ENCODE measurements at places on chromosomes 16 and 17.

GRCh38 chr16:31179747-31180459 lies at the start of gene FUS:
FUS (plus strand) TSS chr16:31180139; CDS start chr16:31180215, 76 bp downstream.
- peak; percentile 54 for DNase-seq

GRCh38 chr16:87407511-87408112 lies 15.5 kb downstream of the MAP1LC3B start:
- DNase-seq: no peak

DNA sequence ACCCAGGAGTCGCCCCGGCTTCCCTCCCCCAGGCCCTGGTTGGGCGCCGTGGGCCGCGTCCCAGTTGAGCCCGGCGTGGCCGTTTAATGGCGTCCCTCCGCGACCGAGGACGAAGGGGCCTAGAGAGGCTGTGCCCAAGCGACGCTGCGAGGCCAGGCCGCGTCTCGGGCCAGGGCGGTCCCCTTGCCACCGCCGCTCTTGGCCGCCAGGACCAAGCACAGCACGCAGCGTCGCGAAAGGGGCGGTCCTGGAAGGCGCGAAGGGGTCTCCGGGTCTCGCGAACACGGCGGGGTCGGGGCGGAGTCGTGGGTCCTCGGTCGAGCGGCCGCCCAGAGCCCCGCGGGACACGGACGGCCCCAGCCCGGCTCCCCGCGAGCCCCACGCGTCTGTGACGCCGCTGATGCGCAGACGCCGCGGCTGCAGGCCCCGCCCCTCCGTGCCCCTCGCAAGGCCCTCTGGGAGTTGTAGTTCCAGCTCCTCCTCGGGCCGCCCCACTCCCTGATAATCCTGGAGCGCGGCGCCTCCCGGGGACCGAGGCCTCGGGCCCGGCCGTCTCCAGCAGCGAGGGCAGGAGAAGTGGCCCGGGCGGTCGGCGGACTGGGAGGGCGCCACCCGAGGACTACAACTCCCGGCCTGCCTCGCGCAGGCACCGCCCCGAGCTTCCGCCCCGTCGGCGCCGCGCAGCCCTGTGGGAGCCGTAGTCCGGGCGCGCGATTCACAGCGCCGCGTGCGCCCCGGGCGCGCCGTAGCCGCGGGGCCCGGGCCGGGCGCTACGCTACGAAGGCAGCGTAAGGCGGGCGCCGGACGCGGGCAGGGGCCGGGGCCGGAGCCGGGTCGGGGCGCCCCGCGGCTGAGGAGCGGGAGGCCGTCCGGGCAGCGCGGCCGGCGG lies at the start of gene CAPN15:
TSS of gene CAPN15 (plus strand) at position 698 of the 889 bp plus-strand sequence. CDS start 19,127 bp downstream, outside the sequence.
- DNase-seq: peak; percentile 44

DNA sequence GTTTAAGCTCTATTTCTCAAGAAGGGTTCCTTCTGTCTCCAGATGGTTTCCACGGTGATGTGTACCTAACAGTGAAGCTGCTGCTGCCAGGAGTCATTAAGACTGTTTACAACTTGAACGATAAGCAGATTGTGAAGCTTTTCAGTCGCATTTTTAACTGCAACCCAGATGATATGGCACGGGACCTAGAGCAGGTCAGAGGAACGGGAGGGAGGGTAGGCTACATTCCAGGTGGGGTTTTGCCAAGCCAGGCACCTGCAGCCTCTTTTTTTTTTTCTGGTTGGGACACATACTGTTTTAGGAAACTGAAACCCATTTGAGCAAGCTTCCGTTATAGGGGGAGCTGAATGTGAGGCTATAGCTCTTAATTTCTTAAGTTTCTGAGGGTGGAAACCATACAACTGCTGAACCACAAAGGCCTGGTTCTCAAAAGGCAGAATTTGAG lies 10.6 kb downstream of the LIG3 start:
- DNase-seq: no peak

GRCh38 chr16:47460711-47461597 lies at the start of the genes ITFG1 and PHKB:
ITFG1 (minus strand) TSS chr16:47461063; CDS start chr16:47461045, 18 bp downstream.
PHKB (plus strand) TSS chr16:47461331; CDS start chr16:47461351, 20 bp downstream.
- peak; percentile 60 for DNase-seq

GRCh38 chr17:63764716-63765115 lies 8.7 kb downstream of the CCDC47 start:
- DNase-seq: no peak

- DNase-seq: no peak
Measured at GRCh38 chr17:59002848-59003247, 103.8 kb downstream of the TRIM37 start.

DNA sequence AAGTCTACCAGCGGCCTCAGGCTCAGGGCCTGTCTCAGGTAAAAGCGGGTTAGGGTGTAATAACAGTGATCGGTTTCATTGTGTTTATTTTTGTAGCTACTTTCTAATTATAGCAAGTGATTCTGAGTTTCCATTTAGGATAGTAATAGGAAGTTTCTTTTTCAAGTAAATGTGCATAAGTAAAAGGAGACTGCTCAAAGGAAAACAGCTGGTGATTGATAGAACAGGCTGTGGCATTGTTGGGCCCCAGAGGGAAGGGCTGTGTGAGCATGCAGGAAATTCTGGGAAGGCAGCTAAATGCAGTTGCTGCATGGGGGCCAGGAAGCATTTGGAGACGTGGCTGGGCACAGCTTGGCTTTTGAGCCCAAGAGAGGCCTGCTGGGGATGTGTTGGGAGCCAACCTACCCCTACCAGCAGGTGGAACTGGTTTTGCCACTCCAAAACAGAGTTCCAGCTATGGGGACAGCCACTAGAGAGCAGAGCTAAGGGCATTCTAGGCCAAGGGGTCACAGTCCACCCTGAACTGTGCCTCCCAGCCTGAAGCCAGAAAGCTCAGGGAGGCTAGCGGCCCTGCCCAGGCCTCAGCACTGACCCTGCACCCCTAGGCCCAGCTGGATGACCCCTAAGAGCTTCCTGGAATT lies 12.6 kb downstream of the SNX20 start:
- DNase-seq: no peak

DNA sequence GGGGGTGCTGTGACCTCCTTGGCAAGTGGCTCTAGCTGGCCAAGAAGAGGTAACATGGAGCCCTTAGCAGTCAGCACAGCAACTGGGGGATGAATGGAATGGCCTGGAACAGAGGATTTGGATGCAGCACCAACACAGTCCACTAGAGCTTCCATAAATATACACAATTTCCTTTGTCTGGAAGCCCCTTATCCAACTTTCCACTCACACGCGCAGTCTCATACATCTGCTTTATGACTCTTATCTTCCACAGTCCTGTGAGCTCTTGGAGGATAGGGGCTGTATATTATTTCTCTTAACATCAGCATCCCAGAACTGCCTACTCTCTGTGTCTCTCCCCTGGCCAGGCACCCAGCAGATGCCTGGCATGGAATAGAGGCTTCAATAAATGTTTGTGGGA lies 235.6 kb upstream of the MAF start:
- DNase-seq: no peak

GRCh38 chr17:41559548-41559947 lies 12.3 kb downstream of the KRT9 start:
- no peak for DNase-seq

DNA sequence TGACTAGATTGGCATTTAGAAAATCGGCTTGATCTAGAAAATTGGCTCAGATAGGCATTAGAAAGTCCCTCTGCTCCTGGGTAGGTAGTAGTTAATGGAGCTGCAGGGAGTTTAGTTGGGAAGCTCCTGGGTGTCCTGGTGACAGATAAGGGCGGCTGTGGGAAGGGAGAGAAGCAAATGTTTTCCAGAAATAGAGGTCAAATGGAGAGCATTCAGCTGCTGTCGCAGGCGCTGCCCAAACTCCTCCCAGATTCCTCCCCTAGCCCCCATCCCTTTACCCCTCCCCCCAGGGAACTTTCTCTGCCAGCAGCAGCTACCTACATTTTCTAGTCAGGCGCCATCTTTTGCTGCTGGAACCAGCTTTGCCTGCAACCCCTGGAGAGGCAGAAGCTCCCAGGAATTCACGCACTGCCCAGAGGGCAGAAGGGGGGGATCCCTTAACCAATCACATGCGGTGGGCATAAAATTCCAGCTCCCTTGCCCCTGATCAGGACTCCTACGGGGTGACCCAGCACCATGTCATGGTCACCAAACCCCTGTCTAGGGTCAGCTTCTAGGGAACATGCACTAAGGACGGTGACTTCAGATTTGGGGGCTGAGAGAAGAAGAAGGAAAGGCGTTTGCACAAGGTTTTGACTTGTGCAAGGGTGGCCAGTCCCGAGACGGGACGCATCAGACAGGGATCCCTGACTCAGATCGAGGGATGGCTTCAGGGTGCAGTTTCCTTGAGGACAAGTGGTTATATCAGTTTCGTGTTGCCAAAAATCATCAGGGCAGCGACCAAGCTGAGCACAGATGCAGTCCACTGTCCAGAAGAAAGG lies 43.8 kb downstream of the SOCS1 start:
- DNase-seq: no peak

DNA sequence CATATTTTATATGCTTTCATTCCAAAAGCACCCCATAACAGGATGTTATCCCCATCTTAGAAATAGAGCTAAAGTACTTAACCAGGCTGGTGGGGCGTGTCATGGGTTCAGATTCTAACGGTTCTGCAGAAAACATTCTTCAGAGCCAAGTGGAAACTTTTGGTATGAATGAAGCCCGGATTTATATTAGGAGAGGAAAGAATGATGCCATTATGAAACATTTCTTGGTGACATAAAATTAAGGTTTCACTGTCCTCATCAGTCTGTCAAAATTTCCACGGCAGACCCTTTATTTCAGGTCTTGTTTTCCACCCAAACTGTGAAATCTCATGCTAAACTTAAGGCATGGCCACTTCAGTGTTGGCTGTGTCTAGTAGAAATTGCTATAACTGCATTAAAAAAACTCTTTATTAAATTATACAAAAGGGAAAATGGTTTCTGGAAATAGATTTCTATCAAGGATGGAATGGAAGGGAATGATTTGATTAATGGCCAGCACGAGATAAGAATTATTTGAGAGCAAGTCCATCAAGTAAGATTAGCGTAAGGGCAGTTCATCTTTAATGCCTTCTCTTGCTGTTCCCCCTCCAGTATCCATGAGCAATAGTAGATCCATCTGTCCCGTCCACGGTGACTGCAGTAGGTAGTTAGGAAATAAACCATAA lies 11.7 kb downstream of the PRKCA start:
- DNase-seq: no peak

DNA sequence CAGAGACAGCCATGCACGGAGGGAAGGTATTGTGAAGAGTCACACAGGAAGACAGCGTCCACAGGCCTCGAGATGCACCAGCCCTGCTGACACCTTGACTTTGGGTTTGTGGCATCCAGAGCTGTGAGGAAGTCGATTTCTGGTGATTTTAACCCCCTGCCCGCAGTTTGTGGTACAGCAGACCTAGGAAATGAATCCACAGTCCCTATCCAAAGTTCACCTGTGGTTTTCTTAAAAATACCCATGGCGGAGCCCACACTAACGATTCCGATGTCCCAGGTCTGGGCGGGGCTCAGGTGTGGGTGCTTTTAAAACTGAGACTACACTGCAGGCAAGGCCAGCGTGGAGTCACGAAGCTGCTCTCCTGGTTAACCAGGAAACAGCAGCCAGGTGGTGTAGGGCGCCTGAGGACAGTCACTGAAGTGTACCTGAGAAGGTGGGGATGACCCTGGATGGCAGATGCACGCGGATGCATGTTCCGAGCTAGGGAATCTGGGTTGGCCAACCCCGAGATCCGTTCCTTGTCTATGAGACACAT lies 14.4 kb upstream of the MEAK7 start:
- DNase-seq: no peak

GRCh38 chr16:78655331-78656113 lies 556.1 kb downstream of the WWOX start:
- DNase-seq: no peak

DNA sequence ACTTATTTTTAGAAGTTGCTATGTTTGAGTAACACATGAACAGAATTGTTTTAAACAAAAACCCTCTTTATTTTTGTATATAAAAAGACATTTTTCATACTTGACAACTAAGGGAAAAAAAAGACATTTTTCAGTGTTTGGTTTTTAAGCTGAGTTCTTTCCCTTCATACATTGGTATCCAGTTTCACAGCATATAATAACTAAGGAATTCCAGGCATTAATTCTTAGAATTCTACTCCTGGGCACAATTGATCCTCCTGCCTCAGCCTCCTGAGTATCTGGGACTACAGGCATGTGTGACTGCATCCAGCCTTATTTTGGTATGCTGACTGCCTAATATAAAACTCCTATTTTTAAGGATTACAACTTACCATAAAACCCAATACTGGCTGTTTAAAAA lies 8.4 kb downstream of the FBXO47 start:
- DNase-seq: no peak

GRCh38 chr17:19002805-19003542 lies 1.6 kb downstream of the FAM83G start:
- no peak for DNase-seq

- no peak for DNase-seq
Measured at GRCh38 chr16:9015489-9015888, 51.8 kb upstream of the USP7 start.

- DNase-seq: no peak
Measured at GRCh38 chr17:29837531-29837930, 92.5 kb downstream of the SSH2 start.

GRCh38 chr17:78377858-78378224 lies 608 bp upstream of the PGS1 start:
- DNase-seq: no peak

- DNase-seq: no peak
Measured at GRCh38 chr16:65223335-65223734, 101.5 kb upstream of the CDH11 start.

- no peak for DNase-seq
Measured at GRCh38 chr17:65227637-65228036, 90.5 kb downstream of the RGS9 start.

GRCh38 chr16:68470461-68471150 lies 22.3 kb upstream of the SMPD3 start:
- no peak for DNase-seq

DNA sequence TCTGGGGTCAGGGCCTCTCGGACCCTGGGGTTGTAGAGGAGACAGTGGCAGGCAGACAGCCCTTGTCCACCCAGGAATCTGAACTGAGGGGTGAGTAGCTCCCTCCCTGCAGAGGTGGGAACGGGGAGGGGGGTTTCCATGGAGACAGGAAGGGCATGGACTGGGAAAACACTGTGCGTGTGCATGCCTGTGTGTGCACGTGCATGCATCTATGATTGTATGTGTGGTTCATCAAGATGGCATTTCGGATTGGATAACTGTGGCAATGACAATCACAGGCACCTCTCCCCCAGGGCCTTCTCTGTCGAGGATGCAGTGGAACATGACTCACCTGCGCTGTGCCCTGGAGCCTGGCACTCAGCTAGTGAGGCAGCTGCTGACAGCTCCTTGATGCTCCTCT lies 6.1 kb upstream of the CD300C start:
- no peak for DNase-seq

DNA sequence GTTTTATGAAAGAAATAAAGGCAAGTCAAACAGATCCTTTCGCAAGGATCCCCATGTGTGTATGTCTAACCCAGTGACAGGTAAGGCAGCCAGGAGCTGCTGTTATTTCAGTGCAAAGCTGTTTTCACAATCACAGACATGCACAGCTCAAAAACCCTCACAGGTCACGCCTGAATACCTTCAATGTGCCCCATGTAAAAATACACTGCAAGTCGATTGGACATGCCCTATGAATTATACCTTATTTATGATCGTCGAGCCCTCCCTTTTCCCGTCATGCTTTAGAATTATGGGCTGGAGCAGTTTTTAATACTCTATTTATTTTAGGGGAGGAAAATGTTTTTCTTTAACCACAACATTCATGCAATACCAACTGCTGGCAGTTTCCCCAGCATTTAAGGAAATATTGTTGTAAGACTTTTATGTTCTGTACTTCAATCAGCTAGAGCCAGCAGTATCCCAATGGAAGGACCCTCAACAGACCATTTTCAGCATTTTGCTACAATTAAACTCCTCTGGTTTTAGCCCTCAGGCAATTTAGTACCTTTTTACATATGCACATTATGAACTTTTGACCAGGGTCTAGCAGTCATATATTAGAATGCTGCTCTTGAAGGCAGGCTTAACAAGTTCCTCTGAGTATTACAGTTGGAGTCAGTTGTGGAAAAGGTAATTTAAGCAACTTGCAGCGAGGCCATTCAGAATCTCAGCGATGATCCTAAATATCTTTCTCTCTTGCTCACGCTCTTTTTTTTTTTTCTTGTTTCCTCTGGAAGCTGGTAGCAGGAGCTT lies 362.2 kb downstream of the WWOX start:
- DNase-seq: no peak
